ENCODE measurements at places on chromosomes 2 and 18. TPM values are rescaled to one million over a fixed set of nuclear protein-coding genes. Genes with fewer than 3 reads are reported as not detected.

- DNase-seq, result no peak
These were observed 90.3 kb downstream of the TMEM163 start for GRCh38 chr2:134628453-134628852.

DNA sequence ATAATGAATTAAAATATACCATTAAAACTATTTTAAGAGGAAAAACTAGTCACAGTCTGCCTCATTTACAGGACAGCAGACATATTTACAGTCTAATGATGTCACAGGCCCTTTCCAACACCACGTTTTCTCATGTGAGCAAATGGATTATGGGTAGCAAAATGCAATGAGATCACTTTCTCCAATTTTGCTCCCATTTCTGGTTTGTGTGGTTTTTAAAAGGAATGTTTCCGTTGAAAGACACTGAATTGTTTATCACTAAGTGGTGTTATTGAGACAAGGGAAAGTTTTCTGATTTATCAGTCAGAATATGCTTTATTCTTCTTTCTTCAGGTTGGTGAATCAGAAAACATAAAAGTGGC is 11.4 kb upstream of the NR4A2 start:
- DNase-seq, result no peak

DNA sequence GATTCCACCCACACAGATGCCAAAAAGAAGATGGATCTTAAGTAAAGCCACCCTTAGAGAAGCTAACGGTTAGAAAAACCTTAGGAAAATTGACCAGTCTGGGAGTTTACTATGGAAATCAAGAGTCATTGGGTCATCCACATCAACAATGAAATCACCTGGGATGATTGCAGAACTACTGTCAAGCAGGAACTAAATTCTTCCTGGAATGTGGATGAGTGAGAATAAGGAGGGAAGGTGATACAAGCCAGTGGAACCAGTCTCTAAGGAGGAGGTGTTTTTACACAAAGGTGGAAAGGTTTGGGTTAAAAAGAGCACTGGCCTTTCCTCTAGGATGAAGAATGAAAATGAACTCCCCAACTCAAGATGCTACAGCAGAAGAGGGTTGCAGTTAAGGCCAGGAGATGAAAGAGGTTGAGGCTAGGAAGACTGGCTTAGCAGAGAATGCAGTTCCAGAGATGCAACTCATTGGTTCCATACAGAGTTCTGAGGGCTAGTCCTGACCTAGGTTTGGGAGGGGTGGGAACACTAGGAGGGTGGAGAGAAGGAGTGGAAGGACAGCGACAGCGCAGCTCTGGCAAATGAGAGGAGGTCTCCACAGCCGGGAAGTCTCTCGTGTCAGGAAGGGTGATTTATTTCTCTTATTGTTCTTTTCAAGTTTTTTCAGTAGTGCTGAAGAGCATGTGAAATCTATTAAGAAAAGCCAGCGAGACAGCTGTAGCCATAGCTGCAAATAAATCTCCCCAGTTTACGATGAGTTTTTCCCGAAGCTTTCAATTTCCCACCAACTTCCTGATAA is 27.7 kb upstream of the KDM3A start:
- no peak for DNase-seq

Gene AKAIN1
- not detected for total RNA-seq

Gene ASPRV1
- 0.64 TPM for total RNA-seq

DNA sequence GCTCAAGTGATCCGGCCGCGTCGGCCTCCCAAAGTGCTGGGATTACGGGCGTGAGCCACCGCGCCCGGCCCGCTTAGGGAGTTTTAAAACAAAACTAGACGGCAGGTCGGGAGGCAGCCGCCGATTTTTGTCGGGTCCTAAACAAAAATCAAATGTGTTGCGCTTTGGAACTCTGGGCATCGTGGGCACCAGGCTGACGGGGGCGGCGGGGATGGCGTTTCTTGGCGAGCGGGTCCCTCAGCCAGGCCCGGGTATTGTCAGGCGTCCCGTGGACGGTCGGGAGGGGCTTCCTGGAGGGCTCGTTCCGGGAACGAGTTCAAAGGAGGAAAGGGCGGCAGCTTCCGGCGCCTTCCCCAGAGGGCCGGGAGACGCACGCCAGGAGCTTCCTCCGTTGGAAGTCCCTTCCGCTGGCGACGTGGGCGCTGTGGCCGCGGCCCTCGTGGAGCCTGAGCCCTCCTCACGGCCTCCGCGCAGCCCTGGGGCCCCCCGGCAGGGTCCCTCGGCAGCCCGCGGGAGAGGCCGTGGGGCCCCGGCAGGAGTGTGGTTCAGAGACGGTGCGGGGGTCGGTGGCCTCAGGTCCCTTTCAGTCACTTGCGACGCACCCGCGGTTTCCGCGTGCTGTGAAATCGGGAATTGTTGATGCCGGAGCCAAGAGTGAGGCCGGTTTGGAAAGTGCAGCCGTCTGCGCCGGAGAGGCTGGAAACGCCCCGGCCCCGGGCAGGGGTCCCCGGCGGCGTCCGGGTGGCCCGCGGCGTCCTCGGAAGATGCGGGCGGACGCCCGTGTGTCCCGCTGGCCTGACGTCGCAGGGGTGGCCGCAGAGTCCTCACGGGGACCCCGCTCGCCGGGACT is 59.3 kb downstream of the EMILIN2 start:
- peak; percentile 64 for DNase-seq

DNA sequence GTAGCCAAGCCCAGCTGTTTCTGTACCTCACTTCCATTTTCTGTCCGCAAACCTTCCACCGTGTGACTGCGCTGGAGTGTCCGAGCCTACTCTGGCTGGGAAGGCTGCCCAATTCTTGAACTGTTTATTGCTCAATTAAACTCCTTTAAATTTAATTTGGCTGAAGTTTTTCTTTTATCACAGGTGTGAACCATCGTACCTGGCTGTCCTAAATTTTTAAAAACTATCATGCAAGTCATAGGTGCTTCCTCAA is 6.2 kb upstream of the RNU2-63P start:
- DNase-seq, result no peak

DNA sequence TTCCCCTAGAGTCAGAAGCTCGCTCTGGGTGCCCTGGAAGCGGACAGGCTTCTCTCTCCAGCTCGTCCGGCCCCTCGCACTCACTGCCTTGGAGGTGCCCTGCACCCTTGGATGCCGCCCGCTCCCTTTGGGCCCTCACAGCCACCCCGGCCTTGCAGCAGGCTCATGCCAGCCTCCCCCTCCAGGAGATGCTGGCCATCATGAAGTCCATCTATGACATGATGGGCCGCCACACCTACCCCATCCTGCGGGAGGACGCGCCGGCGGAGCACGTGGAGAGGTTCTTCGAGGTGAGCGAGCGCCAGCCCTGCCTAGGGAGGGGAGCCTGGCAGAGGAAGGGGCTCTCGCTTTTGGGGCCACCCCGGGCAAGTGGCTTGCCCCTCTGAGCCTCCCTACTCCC is 20.3 kb upstream of the FAHD2A start:
- DNase-seq, result no peak

- no peak for DNase-seq
These were observed 214.4 kb upstream of the SLC39A10 start for GRCh38 chr2:195442458-195443175.

Gene POTEJ
- total RNA-seq, result not detected

Gene PDE1A
- not detected for total RNA-seq

Gene C1QL2
- total RNA-seq, result 0.81 TPM

Gene TCF7L1
- total RNA-seq, result 117 TPM

Gene AGPS
- 60.1 TPM for total RNA-seq

- no peak for DNase-seq
These were observed 33.8 kb upstream of the CYP1B1 start for GRCh38 chr2:38109732-38110181.

Gene CXCR1
- total RNA-seq, result not detected

Gene SCYGR4
- total RNA-seq, result not detected

Gene TMEM247
- not detected for total RNA-seq

DNA sequence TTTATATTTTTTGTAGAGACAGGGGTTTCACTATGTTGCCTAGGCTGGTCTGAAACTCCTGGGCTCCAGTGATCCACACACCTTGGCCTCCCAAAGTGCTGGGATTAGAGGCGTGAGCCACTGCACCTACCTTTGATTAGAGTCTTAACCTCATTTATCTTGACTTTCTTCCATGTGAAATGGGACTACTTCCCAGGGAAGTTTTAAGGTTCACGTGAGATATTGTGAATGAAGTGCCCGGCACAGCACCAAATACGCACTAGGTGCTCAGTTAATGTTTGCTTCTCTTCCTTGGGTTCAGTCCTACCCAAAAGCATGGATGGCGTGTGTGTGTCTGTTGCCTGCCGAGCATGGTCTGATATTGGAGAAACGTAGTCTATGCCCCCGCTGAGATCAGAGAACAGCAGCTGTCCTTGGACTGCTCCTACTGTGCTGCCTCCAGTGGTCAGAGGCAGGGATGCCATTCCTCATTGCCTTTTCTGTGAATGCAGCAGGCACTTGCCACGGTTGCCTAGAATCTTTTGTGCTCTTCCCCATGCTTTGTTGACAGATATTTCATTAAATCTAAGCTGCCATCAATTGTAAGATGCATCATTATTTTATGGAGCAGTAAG is 12.3 kb upstream of the TFCP2L1 start:
- peak; percentile 71 for DNase-seq

- no peak for DNase-seq
These were observed 117.8 kb downstream of the ATL2 start for GRCh38 chr2:38259311-38259710.

DNA sequence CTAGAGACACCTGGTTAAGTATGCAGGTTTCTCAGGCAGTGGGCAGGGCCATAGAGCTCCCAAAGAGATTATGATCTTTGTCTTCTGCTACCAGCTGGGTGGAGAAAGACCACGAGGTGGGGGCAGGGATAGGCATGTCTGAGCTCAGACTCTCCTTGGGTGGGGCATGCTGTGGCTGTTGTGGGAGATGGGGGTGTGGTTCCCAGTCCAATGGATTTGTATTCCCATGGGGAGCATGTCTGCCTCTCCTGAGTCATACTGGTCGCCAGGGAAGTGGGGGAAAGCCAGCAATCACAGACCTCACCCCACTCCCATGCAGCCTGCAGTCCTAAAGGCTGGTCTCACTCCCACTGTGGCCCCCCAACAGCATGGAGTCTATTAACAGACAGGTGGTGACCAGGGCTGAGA is 31.4 kb upstream of the RHOB start:
- no peak for DNase-seq

- no peak for DNase-seq
These were observed 26.5 kb downstream of the LYPD6B start for GRCh38 chr2:149064856-149065630.

Gene CERKL
- not detected for total RNA-seq

- peak; percentile 52 for DNase-seq
These were observed 370.7 kb downstream of the SLC4A3 start for GRCh38 chr2:219998107-219998506.

DNA sequence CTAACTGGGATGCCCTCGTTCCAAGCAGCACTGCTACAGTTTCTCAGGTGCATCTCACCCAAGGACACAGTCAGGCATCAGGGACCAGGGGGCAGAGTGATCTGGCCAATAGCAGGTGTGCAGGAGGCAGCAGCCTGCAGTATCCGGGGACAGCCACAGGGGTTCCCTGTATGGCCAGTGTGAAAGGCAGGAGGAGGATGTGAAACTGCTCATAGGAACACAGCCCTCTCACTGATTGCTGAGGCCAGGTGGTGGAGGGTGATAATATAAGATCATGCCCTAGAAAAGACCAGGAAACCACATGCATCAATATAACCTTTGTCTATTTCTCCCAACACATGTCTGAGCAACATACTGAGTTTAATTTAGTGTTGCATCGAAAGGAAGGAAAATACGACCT is 112.7 kb upstream of the TACR1 start:
- peak; percentile 82 for DNase-seq

DNA sequence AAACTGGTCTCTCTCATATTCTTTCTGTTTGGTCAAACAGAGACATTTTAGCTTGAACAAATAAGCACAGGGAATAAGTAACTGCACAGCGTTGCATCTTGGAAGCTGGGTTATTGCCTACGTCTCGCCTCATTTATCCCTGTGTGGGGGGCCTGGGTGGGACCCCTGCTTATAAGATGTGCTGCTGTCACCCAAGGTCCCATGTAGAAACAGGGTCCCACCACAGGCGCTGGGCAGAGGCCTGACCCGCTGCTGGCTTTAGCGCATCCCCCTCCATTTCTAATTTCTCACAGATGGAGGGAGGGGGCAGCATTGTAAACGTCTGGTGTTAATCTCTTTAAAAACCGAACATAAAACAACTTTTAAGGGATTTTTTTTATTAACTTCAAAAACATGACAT is 207.8 kb downstream of the HDAC4 start:
- no peak for DNase-seq

DNA sequence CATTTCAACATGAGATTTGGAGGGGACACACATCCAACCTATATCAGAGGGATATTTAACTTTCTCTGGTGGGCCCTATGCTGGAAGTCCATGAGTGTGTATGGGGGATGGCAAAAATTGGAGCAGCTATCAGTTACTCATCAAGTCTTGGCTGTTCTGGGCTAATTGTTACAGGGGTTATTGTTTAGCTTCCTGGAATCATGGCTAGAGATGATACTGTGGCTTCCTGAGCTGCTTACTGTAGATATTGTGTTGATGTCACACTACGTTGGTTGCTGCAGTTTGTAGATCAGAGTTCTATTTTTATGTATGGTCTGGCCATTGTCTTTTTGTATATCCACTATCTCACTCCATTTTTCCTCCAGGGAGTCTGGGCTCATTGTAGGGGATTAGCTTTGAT is 20.9 kb upstream of the IL1R2 start:
- DNase-seq, result no peak

Gene ZNF516
- total RNA-seq, result 22.6 TPM

Gene ANTXR1
- 37.3 TPM for total RNA-seq
